NCI-H460 (cell line): ENCODE measurements at places on chromosomes 11 and 22. TPM values are rescaled to one million over a fixed set of nuclear protein-coding genes. Genes with fewer than 3 reads are reported as not detected.
A peak's percentile ranks its signal among the peaks of the same experiment; 100 is the strongest.

CPT1B gene
- 9.6 and 9.8 TPM in 2 replicates for total RNA-seq

NLRP6 gene
- total RNA-seq = not detected in 2 replicates

DNA sequence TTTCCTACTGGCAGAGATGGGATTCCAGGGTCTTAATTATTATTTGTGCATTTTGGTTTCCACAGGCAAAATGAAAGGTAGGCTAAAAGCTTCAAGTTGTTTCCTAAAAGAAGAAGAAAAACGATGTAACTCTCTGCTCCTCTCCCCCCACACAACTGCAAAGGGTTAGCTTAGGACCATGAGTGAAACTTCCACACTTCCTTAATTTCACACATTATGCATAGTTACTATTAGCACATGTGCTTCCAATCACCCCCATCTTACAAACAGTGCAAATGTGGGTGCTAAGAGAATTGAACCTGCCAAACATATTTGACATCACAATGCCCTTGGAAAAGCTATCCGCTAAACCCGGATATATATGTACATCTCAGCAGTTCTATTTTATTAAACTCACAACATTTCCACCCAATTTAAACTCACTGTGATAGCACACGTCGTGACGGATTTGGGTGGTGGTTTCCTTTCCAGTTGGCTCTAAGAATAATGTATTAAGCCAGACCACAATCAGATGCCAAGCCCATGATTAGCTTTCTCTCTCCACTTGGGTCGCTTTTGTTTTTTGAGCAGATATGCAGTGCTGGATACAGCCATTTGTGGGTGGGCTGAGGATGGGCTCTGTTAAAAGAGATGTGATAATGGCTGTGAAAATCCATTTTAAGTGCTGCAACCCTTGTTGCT lies 245.0 kb upstream of the POU2AF2 start:
- no peak for DNase-seq

DNA sequence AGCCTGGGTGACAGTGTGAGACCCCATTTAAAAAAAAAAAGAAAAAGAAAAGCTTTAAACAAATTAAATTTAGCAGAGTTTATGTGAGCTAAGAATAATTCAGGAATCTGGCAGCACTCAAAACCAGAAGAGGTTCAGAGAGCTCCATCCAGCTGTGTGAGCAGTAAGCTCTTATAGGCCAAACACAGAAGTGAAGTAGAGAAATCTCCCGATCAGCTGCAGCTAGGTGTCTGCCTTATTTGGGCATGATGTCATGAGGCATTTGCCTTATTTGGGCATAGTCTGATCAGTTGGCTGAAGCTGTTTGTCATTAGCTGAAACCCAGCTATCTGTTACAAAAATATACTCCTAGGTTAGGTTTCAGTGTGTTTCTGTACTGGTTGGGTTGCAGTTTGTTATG lies 8.2 kb downstream of the MS4A15 start:
- no peak for DNase-seq

GRCh38 chr11:130313383-130314183 lies 1.1 kb downstream of the ZBTB44 start:
- DNase-seq = no peak

SCGB1A1 gene
- total RNA-seq = not detected in 2 replicates

DNA sequence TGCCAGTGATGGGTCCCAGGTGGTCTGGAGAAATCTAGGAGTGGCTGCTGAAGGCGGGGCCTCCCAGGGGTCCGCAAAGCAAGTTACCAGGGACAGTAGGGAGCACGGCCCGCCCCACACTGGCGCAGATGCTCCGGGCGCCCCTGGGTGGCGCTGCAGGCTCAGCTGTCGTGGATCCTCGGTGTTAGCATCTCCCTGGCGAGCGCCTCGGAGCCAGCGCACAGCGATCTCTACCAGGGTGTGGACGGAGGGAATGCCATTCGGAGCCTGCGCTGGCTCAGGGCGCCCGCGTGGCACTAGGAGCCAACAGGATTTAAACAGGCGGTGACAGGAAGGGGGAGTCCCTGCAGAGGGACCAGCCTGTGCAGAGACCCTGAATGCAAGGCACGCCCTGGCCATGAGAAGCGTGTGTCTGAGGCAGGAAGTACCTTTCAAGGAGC lies 20.2 kb downstream of the FADS3 start:
- peak; percentile 63 for DNase-seq

GRCh38 chr22:38599466-38599865 lies 29.5 kb upstream of the DMC1 start:
- no peak for DNase-seq

- no peak for DNase-seq
These were observed 50.1 kb downstream of the ACER3 start for GRCh38 chr11:76910620-76911414.

GRCh38 chr22:33707581-33707980 lies 212.7 kb downstream of the LARGE1 start:
- DNase-seq = no peak

DNA sequence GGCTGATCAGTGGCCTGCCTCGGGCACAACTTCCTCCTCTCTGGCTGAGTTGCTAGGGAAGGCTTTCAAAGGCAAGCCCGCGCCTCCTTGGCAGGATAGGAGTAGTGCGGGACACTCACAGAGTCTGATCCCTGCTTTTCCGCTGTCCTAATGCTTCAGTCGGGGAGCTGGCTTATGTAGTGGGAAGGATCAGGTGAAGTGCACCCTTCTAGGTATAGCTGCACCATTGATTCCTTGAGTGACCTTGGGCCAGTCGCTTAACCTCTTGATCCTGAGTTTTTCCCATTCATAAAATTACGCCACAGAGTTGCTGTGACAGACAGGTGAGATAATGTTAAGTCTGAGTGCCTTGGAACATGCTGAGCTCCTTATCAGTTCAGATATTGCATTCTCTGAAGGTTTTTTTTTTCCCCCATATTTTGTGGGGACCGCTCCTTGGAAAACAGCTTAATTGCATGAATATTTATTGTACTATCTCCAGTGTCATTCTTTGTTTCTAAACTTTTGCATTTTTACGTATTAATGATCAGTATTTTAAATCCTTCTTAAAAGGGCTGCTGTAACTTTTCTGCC lies 961 bp downstream of the IPO7 start:
- DNase-seq = peak; percentile 16

DNA sequence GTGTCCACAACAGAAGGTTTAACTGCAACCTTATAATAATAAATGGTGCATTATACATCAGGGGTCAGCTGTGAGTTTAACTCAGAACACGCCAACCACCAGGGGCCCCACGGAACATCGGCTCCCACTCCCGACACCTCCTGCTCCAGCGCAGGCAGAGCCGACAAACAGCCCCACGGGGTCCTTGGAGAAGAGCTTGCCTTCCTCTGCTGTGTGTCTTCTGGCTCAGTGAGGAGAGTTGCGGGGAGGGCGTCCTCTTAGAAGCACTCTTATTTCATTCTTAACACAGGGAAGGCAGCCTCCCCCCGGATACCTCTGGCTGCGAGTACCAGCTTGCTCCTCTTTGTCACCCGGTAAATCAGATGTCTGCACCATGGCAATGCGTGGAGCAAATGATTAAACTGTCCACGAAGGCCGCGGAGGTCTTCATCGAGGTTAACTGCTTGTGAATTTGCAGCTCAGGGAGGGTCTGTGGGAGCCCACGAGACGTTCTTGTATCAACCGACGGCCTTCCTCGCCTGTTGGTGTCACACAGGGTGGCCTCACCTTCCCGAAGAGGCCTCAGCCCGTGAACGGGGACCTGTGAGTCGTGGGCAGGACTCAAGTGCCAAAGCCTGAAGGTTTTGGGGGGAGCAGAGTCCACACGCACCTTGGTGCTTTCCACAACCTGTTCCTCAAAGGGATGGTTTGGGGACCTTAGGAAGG lies 464.0 kb downstream of the BRD1 start:
- DNase-seq = no peak

DNA sequence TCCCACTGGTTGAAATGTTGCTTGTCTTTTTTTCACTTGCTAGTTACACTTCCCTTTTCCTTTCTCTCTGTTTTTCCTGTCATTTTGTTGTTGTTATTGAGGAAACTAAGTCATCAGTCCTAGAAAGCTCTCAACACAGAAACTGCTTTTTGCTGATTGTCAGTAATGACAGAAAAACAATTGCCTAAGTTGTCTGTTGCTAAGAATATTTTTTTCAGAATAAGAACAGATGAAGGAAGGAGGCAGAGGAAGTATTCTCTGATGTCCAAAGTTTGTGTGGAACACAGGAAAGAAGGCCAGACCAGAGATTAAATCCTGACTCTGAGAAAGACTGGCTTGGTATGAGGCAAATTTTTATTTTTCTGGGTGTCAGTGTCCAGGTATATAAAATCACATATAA lies 163.3 kb downstream of the CASP12 start:
- no peak for DNase-seq

DNA sequence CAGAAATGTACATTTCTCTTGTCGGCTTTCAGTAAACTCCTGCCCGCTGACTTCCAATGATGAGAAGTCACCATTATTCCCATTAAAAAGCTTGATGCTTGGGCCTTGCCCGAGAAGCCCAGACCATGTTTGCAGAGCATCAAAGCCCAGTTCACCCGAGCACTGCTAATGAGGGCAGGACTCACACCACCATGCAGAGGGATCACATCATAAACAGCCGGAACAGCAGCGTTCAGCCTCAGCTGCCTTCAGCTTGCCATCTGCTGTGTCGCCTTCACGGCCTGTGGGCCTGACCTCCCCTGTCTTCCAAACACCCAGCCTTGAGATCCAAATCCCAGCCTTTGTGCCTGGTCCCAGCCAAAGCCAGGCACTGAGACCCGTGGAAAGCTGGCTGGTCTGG lies 105.4 kb upstream of the CSNK2A3 start:
- DNase-seq = no peak

ACRV1 gene
- not detected in 2 replicates for total RNA-seq

DNA sequence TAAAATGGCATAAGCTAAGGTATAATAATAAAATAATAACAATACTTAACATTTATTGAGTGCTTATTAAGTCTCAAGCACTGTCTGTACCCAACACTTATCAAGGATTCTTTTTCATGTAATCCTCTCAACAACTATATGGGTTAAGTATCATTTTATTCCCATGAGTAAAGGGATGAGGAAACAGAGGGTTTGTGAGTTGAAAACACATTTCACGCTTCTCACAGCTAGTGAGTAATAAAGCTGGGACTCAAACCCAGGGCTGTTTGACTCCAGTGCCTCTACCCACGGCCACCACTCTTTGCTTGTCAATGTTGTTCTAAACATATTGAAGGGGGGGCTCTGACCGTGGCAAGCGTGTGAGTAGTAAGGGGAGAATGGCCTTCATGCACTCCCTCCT lies 8.7 kb downstream of the CD3E start:
- DNase-seq = no peak

DNA sequence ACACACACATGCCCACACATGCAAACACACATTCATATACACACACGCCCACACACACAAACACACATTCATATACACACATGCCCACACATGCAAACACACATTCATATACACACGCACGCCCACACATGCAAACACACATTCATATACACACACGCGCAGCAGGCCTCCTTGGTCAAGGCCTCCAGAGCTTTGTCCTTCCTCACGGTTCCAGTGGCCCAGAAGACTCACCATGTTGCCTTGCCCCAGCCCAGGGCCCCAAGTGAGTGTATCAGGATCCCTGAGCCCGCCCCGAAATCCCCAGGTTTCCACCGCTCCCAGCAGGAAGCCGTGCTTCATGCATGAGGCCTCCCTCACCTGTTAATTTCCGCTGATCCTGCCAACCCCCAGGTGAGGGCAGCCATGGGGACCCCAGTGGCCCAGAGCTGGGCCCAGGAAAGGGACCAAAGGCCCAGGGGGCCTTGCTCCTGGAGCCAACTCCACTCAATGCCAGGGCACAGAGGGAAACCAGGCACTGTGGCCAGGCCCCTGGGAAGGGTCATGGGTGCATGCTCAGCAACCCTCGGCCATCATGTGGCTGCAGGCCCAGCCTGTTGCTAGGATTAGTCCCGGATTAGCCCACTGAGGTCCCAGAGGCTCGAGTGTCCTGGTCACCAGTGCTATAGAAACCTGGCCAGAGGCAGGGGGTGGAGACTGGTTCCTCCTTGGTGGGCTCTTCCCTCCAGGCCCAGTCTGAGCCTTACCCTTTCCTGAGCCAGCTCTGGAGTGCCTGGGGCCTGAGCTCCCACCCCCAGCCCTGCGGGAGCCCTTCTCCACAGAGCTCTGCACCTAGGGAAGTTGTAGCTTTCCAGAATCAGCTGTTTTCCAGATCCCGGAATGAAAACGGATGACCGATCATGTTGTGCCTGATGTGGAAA lies 34.4 kb downstream of the IGF2 start:
- no peak for DNase-seq

PLEKHA7 gene
- total RNA-seq = 0.17 and 0.25 TPM in 2 replicates

DNA sequence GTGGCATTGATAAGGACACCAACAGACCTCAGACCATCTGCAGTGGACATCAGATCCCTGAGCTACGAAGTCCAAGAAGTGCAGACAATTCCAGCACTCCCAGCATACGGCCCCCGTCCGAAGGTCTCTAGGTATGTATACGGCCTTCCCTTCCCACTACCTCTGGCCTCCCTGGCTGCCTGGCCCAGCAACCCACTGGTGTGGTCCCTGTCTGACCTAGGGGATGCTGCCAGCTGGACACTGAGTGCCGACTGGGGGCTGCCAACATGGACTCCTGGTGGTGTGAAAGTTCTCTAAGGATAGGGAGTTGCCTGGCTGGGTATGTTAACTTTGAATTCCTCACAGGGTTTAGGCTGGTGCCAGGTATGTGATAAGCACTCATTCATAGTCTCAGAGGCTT lies 17.5 kb upstream of the TEF start:
- no peak for DNase-seq

DNA sequence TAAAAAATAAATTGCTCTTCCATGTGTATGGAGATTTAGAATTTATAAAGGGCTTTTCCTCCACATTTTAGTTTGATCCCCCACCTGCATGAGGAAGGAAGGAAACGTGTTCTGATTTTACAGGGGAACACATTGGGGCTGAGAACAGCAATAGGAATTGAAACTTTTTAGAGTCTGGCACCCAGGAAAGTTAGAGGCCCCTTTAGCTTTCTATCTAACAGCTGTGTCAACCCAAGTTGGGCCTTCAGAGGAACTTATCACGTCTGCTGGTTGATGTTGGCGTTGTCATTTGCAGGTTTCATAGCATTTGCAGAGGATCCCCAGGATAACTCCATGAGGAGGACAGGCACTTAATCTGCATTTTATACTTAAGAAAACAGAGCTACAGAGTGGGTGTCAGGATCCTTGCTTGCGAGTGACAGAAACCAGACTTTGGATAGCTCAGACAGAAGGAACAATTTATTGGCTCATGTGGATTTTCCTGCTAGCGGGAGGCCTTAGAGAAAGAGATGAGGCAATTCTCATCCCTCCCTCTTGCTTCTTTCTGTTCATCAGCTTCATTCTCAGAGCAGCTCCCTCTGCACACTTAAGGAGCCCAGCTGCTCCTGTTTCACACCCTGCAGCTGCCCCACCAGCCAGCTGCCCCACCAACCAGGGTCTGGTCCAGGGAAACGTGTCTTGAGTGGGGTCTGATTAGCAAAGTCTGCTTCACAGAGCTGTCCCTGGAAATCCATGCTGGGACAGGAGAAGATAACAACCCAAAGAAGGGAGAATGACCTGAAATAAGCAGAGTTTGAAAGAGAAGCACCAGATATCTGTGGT lies 92.5 kb upstream of the OR4B1 start:
- DNase-seq = no peak

- peak; percentile 30 for DNase-seq
These were observed 14.1 kb upstream of the B3GNT6 start for GRCh38 chr11:77019976-77020595.
